Calu3 (cell line): ENCODE measurements at places on chromosomes 1 and 21. TPM values are rescaled to one million over a fixed set of nuclear protein-coding genes. Genes with fewer than 3 reads are reported as not detected.

The MYCL gene
- 0.59 and 0.78 TPM in 2 replicates for total RNA-seq

The SPRR2E gene
- total RNA-seq = not detected in 2 replicates

The RAD54L gene
- total RNA-seq = 22.5 and 25.2 TPM in 2 replicates

The CSF3R gene
- not detected in 2 replicates for total RNA-seq

The CELA3B gene
- total RNA-seq = not detected in 2 replicates

The ARTN gene
- 0.39 and 1.4 TPM in 2 replicates for total RNA-seq

The ATP1A4 gene
- total RNA-seq = not detected in 2 replicates

The SLFNL1 gene
- total RNA-seq = 0.52 and 0.83 TPM in 2 replicates

The CRP gene
- total RNA-seq = 0.80 and 3.6 TPM in 2 replicates

The LCE1A gene
- not detected in 2 replicates for total RNA-seq

The CIART gene
- 0.42 and 1.5 TPM in 2 replicates for total RNA-seq

The CHODL gene
- total RNA-seq = not detected in 2 replicates

The FBXO2 gene
- total RNA-seq = 3.3 and 4.0 TPM in 2 replicates

The CSF1 gene
- total RNA-seq = 10.8 and 11.1 TPM in 2 replicates

The CLCA2 gene
- total RNA-seq = not detected in 2 replicates

The ESPN gene
- total RNA-seq = 2.2 and 3.4 TPM in 2 replicates

The KCNJ9 gene
- not detected in 2 replicates for total RNA-seq

The OR2G6 gene
- total RNA-seq = not detected in 2 replicates

The C1orf185 gene
- total RNA-seq = not detected in 2 replicates

The MEX3A gene
- 3.3 and 5.0 TPM in 2 replicates for total RNA-seq

The EPHB2 gene
- 15.6 and 19.3 TPM in 2 replicates for total RNA-seq

The CC2D1B gene
- total RNA-seq = 41.0 and 42.6 TPM in 2 replicates

The ZNF670 gene
- 3.9 and 6.1 TPM in 2 replicates for total RNA-seq

The RHCE gene
- 0.44 TPM in 1 of 2 replicates, not detected in the other for total RNA-seq

The OR2T2 gene
- total RNA-seq = not detected in 2 replicates

The RNF2 gene
- total RNA-seq = 19.3 and 23.3 TPM in 2 replicates

The OR2M3 gene
- not detected in 2 replicates for total RNA-seq

The VWA5B1 gene
- total RNA-seq = not detected in 2 replicates

The TACSTD2 gene
- 293 TPM in 2 replicates for total RNA-seq

The ETNK2 gene
- 4.0 and 5.0 TPM in 2 replicates for total RNA-seq

The TRIM17 gene
- total RNA-seq = 2.3 and 3.8 TPM in 2 replicates

The NDUFS5 gene
- 154 and 170 TPM in 2 replicates for total RNA-seq

The LRRC53 gene
- not detected in 2 replicates for total RNA-seq

The USP21 gene
- 35.8 and 40.9 TPM in 2 replicates for total RNA-seq

The TMPRSS3 gene
- total RNA-seq = 10.3 and 14.0 TPM in 2 replicates

The C1orf105 gene
- not detected in 2 replicates for total RNA-seq

The BNIPL gene
- 1.2 and 2.4 TPM in 2 replicates for total RNA-seq

The AADACL4 gene
- not detected in 2 replicates for total RNA-seq

The OR2W3 gene
- not detected in 2 replicates for total RNA-seq

The ACKR1 gene
- not detected in 2 replicates for total RNA-seq

The C1orf116 gene
- total RNA-seq = 106 and 124 TPM in 2 replicates

The INSRR gene
- total RNA-seq = not detected in 2 replicates

The RYR2 gene
- total RNA-seq = 0.32 and 0.90 TPM in 2 replicates

The COL8A2 gene
- 0.07 TPM in 1 of 2 replicates, not detected in the other for total RNA-seq
